ENCODE measurements at places on chromosomes 6 and 20.
A peak's percentile ranks its signal among the peaks of the same experiment; 100 is the strongest.

- no peak for DNase-seq
Measured at GRCh38 chr6:137863091-137863797, 3.8 kb upstream of the TNFAIP3 start.

GRCh38 chr6:158752613-158753012, 66.6 kb downstream of the EZR start:
- peak; percentile 86 for DNase-seq

GRCh38 chr6:21048047-21048446, 513.8 kb downstream of the CDKAL1 start:
- no peak for DNase-seq

- DNase-seq = peak; percentile 13
Measured at GRCh38 chr6:35139924-35140638, 1.1 kb downstream of the TCP11 start.

GRCh38 chr6:125888989-125889656, 67.4 kb upstream of the HINT3 start:
- DNase-seq = no peak

- no peak for DNase-seq
Measured at GRCh38 chr20:21224217-21224616, 78.9 kb upstream of the XRN2 start.

DNA sequence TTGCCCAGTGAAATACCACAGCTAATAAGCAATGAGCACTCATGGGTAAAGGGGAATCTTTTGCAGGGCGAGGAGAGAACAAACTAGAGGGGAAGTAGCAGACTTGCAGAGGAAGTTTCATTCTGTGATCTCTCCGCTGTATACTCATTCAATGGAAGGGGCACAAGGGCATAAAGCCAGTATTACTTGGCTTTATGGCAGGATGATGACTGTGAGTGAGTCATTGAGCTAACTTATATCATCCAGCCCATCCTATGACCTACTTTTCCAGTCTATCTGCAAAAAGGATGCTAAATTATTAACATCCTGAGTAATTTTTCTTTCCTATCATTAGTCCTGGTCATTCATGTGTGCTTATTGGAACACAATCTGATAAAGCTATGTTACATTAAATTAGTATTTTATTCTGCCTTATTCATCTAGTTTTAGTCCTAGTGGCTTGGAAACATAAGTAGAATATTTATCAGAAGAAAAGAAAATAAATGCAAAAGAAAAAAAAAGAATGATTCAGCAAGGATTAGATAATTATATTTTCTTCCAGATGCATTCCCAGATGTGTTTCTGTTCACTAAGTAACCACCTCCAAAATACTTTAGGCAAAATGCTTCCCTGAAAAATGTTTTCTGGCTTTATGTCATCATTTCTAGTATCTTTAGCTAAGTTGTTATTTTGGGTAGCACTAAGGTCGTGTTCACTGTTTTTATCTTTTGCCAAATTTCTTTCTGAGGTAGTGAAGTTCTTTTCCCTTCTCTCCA, 471.7 kb downstream of the CDKAL1 start:
- DNase-seq = no peak

- peak; percentile 66 for DNase-seq
Measured at GRCh38 chr6:118187568-118188164, 280.6 kb downstream of the SLC35F1 start.

DNA sequence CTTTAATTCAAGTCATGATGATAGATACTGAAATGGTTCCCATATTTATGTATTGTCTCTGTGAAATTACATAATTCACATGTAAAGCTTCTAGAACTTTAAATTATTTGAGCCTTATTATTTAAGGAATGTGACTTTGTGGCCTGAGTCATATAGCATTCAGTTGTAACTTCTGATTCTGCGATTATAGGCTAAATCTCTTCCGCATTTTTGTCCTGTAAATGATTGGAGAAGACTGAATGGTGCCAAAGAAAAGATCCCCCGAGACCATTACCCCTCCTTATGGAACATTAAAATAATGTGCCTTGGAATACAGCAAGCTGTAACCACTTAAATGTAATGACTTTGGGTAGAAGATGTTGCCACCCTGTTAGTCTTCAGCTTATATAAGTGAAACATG, 63.3 kb upstream of the MAP7 start:
- no peak for DNase-seq

GRCh38 chr6:162849269-162849668, 121.5 kb downstream of the PACRG start:
- peak; percentile 62 for DNase-seq

DNA sequence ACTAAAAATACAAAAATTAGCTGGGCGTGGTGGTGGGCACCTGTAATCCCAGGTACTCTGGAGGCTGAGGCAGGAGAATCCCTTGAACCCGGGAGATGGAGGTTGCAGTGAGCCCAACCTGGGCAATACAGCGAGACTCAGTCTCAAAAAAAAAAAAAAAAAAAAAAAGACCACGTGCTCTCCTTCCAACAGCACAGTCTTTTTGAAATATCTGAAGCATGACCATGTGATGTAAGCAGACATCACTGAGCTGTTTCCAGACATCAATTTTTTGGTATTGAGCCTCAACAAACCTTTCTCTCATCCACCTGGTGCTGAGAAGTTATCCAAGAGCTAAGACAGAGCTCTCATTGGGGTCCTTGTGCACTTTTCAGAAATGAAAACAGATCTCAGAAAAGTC, 249.2 kb downstream of the FOXA2 start:
- DNase-seq = no peak

GRCh38 chr6:144688713-144689112, 403.6 kb downstream of the UTRN start:
- DNase-seq = no peak

GRCh38 chr6:24902782-24903181, 33.0 kb downstream of the RIPOR2 start:
- no peak for DNase-seq

DNA sequence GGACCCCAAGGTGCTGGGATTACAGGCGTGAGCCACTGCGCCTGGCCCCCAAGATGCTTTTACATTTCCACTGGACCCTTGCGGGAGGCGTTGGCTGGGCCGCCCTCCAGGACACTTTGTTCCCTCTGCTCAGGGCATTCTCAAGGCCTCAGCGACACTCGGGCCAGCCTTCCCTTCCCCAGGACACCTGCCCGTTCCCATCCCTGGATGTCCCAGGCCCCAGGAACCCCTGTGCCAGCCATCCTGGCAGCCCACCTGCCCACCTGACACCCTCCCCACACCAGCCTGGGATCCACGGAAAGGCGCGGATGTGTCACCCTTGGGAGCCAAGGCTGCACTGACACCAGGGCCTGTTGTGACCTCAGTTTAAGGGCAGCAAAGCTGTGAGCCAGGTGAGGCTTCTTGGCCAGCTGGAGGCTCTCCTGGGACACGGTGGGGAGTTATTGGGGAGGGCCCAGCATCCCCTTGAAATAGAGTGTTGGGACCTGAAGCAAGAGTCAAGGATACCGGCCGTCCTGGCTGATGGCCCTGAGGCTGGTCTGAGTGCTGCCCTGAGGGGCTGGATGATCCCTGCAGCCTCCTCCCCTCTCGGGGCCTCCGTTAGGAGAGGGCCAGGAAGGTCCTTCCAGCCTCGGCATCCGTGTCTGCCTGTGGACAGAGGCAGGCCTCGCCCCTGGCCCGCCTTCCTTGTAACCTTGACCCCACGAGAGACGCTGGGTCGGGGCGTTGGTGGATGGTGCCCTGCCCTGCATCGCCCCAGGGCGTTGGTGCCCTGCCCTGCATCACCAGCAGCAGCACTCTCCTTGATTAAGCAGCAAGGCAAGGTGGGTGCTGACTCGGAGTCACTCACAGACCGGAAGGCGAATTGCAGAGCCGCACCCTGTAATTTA, 84.2 kb upstream of the BHLHE23 start:
- no peak for DNase-seq

DNA sequence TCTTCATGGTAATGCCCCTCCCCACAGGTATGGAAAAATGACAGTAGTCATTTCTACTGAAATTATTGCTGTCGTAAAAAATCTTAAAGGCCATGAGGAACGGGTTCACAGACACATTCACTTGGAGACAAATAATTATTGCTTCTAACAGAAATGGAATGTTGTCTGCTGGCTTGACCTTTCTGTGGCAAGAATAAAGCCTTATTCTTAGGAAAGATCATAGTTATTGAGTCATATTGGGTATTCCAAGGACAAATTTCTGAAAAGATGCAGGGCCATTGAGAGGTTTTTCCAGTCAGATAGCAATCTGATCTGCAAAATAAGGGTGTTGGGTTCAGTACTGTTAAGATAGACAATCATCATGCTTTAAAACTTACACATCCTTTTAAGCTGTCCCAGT, 29.2 kb downstream of the AKAP7 start:
- DNase-seq = no peak
